T-cell (primary cell): ENCODE measurements at places on chromosomes 16 and 17.

DNA sequence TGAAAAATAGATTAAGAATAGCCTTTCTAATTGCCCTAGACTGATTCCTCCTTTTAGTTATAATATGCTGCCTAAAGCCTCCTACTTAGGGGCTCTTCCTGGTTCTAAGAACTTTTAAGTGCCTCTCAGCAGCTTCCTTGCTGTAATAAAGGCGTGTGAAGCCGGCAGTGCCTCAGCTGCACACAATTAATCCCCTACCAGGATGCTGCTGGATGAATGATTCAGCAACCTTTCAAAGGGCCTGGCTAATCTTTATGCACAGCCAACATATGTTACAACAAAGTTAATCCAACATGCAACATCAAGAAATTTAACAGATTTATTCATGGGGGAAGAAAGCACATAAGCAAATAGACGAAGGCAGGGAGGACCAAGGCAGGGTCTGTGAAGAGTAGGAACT, 145.2 kb downstream of the PMP22 start:
- DNase-seq = no peak

- DNase-seq = no peak
Measured at GRCh38 chr17:59814685-59815084, 78.1 kb downstream of the TUBD1 start.

GRCh38 chr16:55834049-55834448, 1.2 kb upstream of the CES1 start:
- no peak for DNase-seq

DNA sequence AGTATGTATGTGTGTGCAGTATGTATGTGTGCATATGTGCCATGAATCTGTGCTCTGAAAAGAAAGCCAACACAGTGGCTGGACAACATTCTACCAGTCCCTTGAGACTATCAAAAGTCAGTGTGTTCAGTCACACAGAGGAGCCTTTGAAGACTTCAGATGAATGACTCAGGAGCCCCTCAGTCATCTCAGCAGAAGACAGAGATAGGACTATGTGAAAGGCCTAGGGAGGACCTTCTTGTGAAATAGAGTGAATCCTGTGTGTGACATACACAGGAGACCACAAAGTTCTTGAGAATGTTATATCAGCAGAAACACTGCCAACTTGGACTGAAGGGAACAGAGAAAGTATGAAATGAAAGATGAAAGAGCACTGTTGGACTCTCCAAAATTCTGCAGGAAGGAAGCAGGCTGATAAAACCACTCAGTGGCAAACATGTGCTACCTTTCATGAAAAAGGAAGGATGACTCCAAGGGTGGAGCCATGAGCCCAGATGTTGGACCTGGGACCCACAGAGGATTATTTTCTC, 108.4 kb downstream of the METRNL start:
- no peak for DNase-seq

GRCh38 chr16:1141191-1141590, 11.7 kb upstream of the CACNA1H start:
- DNase-seq = no peak

- DNase-seq = no peak
Measured at GRCh38 chr17:8829036-8829941, 30.1 kb upstream of the MFSD6L start.

- no peak for DNase-seq
Measured at GRCh38 chr16:68214726-68215125, 21.2 kb downstream of the ESRP2 start.

DNA sequence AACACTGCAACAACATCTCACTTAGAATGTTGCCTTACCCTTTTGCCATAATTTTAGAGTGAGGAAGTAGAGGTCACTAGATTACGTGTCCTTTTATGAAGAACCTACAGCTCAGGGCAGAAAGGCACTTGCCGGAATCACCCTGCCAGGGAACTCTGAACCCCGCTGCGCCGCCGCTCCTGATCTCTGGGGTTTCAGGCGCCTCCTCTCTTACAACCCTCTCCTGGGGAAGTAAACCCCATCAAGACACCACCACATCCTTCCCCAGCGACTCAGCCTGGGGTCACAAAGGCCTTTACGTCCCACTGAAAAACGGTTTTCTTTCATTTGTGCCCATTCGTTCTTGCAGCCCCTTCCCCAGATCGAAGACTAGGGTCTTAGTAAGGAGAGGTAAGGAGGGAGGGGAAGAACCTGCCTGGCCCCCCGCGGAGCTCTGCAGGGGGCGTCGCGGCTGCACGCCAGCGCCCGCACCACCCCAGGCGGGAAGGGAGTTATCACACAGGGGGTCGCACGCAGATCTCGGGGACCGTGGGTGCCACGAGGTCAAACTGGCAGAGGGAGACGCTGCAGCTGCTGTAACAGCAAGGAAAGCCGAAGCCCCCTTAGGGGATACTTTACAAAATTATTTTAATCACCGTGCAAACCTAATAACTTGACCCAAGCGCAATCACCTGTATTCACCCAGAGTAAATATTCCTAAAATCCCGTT, 1.0 kb upstream of the HLF start:
- DNase-seq = peak; percentile 35

- DNase-seq = no peak
Measured at GRCh38 chr16:81070979-81071378, 6.1 kb downstream of the C16orf46 start.
